ENCODE measurements at places on chromosomes 12 and 14.
A peak's percentile ranks its signal among the peaks of the same experiment; 100 is the strongest.

DNA sequence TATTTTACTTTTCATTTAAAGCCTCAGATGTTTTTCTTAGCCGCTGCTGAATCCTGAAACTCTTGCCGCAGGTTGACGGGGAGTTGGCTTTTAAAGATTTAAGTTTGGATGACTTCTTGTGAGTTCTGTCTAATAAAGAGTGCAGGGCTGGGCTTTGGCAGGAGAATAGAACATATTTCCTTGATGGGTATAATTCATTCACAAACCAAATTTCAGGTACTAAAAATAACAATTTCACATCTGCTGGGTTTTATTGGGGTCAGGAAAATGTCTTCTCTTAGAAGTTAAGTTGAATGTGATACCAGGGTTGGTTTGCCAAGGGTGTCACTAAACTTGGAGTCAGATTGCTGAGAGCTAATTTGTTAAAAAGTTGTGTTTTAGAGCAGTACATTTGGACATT is 9.7 kb downstream of the SP1 start:
- DNase-seq, result no peak

GRCh38 chr14:23378612-23379220 is 1.9 kb downstream of the CMTM5 start:
- DNase-seq, result no peak

DNA sequence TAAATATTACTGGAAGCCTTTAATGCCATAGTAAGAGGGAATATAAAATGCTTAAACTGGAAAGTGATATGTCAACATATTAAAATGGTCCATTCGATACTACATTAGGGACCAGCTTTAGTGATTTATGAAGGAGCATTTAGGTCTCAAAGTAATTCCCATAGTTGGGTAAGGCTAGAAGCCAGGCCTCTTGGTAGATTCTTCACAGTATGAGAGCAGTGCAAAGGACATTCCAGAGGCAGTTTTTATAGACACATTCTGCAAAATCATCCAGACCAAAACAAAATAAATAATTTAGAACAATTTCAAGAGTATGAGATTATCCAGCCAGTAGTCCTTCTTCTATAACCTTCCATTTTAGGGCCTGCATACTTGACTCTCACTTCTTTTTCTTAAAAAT is 142.6 kb upstream of the PDZRN4 start:
- DNase-seq, result no peak

DNA sequence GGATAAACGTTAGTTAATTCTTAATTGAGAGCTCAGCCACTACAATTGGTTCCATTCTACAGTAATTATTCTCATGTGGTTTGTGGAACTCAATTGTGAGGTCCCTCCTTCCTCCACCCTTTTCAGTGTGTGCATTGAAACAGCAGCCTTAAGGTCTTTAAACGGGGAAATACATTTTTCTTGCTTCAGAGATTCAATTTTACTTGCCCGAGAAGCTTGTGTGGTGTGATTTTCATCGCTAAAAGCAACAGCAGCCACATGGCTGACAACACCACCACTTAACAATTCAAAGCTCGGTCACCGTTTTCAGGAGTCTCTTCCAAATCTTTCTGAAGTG is 733 bp upstream of the PPFIBP1 start:
- DNase-seq, result no peak

DNA sequence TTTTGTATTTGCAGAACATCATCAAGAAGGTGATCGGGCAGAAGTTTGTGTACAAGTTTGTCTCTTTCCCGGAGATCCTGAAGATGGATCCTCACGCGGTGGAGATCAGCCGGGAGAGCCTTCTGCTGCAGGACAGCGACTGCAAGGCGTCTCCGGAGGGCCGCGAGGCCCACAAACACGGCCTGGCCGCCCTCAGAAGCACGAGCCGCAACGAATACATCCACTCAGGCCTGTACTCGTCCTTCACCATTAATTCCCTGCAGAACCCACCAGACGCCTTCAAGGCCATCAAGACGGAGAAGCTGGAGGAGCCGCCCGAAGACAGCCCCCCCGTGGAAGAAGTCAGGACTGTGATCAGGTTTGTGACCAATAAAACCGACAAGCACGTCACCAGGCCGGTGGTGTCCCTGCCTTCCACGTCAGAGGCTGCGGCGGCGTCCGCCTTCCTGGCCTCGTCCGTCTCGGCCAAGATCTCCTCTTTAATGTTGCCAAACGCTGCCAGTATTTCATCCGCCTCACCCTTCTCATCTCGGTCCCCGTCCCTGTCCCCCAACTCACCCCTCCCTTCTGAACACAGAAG is 52.8 kb downstream of the ELK3 start:
- no peak for DNase-seq

DNA sequence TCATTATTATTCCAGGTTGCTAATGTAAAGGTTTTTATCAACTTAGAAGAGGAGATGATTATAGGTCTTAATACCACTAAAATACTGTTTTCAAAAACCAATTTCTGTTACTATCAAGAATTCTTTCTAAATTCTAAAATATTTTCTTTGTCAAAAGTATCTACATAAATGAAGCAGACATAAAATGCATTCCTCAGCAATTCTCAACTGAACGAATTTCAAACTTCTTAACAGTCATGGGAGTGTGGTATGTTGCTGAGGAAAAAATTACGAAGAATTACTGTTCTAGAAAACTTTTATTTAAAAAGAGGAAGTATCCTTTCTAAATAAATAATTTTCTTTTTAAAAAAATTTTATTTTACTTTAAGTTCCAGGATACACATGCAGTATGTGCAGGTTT is 146.4 kb downstream of the SLC2A13 start:
- no peak for DNase-seq

GRCh38 chr14:39232554-39233415 is 930 bp upstream of the MIA2 start:
- no peak for DNase-seq

- peak; percentile 77 for DNase-seq
These were observed 3.1 kb upstream of the CDCA4 start for GRCh38 chr14:105023791-105024480.

GRCh38 chr14:83300476-83301064 is 1766.9 kb upstream of the SEL1L start:
- DNase-seq, result peak; percentile 38

- DNase-seq, result peak; percentile 99
These were observed 35.9 kb downstream of the ACADS start for GRCh38 chr12:120761519-120761934.

DNA sequence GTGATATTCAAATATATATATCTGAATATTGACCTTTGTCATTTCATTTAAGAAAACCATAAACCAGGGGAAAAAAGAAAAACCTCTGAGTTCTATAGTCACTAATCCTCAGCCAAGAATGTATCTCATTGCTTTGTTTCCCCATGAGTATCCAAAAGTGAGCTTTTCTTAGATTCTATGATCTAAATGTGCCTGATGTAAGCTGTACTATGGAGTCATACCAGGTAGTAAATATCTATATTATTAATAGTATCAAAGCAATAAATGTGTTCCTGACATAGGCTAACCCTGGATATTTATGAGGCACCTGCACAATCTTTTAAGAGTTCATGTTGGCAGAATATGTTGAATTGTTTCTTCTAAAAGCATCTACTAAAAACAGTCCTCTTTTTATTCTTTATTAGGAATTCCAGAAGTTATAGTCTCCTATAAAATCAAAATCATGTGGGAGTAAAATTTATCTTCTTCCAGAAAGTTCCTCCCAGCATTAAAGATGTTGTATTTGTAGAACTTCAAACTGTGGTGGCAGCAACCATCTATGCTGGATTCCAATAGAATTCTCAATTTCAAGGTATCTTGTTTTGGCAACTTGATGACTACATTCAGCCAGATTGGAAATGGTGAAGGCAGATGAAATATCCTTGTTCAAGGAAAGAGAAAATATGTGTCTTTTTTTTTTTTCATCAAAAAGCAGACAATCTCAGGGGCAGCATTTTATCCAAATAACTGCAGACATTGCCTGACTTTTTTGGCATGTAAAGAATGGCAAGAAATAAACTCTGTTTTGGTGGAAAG is 139.7 kb upstream of the RASSF8 start:
- DNase-seq, result no peak

DNA sequence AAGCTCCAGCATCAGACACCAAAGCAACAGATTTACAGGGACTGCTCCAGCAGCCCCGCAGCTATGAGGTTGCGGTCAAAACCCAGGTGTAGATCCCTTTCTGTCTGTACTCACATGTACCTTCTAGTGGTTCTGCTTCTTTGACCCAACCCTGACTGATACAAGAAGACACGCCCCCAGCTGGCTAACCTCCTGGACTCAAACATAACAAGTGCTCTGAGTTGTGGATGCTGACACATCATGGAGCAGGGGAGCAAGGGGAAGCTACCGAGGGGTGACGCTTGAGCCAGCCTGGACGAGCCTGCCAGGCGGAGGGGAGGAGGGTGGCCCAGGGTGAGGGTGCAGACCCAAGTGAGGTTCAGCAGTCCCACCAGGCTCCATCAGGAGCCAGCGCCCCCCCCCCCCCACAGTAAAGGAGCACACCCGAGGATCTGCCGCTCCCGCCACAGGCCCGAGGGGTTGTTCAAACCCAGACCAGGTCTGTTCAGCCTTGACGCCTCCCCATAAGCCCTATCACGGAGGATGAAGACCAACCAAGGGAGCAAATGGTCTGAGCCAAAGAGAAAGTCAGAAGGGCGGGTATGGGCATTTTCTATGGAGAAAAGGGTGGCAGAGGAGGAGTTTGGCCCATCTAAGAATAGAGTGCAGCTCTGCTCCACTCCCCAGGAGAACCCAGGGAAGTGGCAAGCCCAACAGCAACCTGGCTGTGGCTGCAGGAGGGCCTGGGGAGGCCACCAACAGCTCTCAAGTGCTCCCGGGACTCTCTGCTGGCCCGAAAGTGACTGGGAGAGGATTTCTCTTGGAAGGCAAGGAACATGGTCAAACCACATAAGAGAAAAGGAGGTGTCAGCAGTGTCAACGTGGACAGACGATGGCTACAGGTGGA is 229.4 kb downstream of the BCL11B start:
- no peak for DNase-seq

GRCh38 chr14:34794941-34795340 is 80.2 kb downstream of the BAZ1A start:
- DNase-seq, result no peak

GRCh38 chr12:92431146-92431545 is 271.6 kb upstream of the PLEKHG7 start:
- no peak for DNase-seq

- DNase-seq, result no peak
These were observed 177.3 kb upstream of the DDHD1 start for GRCh38 chr14:53330441-53330840.

- DNase-seq, result peak; percentile 29
These were observed 572.0 kb upstream of the ATP2B1 start for GRCh38 chr12:90280564-90281058.
